ENCODE measurements at places on chromosomes 6 and 20.

DNA sequence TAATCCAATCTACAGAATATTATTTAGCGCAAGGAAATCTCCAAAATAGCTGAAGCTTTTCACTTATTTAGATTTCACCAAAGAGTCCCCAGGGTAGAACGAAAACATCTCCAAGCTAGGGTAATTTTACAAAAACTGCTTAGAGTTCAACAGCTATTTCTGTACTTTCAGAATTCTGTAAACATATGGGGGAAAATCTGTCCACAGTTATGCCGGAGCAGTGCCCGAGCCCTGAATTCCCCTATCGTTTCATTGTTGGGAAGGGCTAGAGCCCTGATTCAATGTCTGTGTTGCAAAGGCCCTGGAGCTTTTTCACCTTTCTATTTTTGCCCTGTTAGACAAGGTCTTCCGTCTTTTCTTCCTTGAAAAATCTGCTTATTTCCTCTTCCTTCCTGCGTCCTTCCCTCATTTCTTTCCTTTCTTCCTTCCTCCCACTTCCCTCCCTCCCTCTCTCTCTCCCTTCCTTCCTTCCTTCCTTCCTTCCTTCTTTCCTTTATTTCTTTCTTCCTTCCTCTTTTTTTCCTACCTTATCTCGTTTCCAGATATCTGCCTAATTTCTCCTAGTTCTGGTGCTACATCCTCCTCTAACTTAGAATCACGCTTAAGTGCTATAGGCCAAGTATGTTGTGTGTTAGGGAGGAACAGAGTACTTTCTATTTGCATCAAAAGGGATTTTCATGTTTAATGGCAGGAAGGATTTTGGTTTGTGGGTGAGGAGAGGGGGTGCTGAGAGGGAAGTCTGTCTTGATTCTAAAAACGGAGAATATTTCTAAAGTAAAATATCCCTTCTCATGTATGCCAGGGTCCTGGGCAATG is 122.5 kb upstream of the BMP2 start:
- DNase-seq = no peak

GRCh38 chr6:159766906-159767305 is 5.1 kb downstream of the ACAT2 start:
- no peak for DNase-seq

GRCh38 chr6:35031611-35032529 is 109.3 kb downstream of the TCP11 start:
- DNase-seq = no peak

- no peak for DNase-seq
These were observed 23.5 kb downstream of the FOXF2 start for GRCh38 chr6:1412901-1413300.

DNA sequence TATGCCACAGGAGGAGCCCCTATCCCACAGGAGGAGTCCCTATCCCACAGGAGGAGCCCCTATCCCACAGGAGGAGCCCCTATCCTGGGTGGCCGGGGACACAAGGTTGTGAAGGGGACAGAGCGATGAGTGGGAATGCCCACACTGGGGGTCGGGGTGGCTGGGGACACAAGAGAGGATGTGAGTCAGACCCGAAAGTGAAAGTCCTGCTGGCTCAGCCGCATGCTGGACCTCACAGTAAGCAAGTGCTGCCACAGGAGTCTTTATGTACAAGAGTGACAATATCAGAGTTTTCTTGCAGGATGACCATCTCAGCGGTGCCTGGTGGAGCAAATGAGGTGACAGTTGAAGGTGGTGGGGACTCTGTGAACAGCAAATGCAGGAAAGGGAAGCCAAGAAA is 93.7 kb downstream of the PSMB1 start:
- DNase-seq = no peak

- no peak for DNase-seq
These were observed 1.6 kb downstream of the CLVS2 start for GRCh38 chr6:122997541-122998150.

DNA sequence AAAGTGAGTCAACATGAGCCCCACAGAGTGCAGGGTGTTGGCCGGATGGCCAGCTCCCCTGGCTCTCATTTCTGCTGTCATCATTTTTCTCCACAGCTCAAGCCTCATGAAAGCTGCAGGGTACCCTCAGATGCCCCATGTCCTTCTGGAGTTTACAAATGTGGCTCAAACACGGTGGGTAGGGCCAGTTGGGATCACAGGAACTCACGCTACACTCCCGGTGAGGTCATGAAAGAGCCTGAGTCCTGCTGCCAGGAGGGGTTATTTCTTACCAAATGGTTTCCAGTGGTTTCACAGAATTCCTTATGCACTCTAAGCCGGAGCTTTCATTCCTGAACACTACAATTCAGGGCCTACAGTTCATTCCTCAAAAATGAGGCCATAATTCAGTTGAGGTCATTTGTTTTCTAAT is 78.7 kb downstream of the TMEM170B start:
- peak; percentile 20 for DNase-seq

GRCh38 chr20:32988008-32988407 is 16.2 kb downstream of the SUN5 start:
- DNase-seq = no peak

DNA sequence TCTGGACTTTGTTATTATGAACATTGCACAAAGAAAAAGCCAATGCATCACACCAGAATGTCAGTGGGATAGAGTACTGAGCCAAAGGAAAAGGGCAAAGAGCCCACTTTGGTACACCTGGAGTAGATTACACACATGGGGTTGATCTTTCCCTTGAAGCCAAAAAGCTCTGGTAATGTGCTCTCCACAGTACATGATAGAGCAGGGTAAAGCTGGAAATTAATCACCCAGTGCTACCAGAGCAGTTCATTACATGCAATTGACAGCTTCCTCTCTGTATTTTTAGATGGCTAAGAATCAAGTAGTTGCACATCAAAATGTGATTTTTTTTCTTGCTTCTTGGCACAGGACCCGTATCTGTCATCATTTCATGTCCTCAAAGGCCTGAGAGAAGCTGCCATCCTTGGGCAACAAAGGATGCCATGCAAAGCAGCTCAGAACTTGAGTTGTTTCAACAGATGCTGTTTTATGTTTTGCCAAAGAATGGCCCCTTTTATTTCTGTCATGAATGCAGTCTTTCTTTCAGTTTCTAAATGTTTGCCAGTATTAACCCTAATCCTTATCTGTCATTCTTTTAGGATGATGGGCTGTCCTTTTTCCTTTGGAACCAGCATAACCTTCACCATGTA is 88.1 kb downstream of the HDGFL1 start:
- DNase-seq = no peak

- DNase-seq = no peak
These were observed 125.9 kb downstream of the HTR1B start for GRCh38 chr6:77337392-77337791.

DNA sequence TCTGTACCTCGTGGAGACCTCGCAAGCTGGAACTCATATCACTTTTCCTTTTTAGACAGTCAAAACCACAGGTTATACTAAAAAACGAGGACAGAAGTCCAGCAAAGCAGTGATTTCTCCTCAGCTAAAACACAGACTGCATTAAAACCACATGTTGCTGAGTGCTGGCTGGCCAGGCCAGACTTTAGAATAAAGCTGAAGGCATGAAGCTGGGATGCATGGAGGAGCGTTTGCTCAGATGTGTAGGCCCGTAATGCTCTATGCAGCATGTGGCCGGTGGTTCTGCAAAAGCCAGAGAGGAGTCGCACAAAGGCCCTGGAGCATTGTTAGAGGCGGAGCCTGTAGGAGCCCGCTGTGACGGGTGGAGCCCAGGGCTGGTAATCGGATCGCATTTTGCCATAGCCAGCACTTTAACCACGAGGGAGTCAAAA is 83.6 kb downstream of the SMOC2 start:
- no peak for DNase-seq

DNA sequence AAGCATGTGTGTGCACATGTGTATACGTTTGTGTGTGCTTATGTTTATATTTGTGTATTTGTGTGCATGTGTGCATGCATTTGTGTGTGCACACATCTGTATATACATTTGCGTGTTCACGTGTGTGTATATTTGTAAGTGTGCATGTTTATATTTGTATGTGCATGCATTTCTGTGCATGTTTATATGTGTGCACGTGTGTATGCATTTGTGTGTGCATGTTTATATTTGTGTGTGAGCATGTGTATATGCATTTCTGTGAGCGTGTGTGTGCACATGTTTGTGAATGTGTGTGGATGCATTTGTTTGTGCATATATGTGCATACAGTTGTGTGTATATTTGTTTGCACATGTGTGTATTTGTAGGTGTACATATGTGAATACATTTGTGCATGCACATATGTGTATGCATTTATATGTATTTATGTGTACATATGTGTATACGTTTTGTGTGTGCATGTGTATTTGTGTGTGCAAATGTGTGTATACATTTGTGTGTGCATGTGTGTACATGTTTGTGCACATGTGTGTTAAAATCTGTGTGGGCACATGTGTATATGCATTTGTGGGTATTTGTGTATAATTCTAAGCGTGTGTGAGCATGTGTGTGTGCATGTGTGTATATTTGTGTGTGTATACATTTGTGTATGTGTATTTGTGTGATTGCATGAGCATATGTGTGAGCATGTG is 140.4 kb upstream of the AFDN start:
- DNase-seq = no peak

- DNase-seq = no peak
These were observed 84.2 kb downstream of the ISM1 start for GRCh38 chr20:13305284-13305683.

DNA sequence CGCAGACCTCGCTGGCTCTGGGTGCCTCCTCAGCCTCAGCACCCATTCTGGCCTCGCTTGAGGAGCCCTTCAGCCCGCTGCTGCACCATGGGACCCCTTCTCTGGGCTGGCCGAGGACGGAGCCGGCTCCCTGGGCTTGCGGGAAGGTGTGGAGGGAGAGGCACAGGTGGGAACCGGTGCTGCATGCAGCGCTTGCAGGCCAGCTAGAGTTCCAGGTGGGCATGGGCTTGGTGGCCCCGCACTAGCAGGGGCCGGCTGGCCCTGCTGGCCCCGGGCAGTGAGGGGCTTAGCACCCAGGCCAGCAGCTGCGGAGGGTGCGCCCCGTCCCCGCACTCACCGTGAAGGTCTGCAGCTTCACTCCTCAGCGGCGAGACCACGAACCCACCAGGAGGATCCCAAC is 30.4 kb downstream of the DEFB114 start:
- no peak for DNase-seq

DNA sequence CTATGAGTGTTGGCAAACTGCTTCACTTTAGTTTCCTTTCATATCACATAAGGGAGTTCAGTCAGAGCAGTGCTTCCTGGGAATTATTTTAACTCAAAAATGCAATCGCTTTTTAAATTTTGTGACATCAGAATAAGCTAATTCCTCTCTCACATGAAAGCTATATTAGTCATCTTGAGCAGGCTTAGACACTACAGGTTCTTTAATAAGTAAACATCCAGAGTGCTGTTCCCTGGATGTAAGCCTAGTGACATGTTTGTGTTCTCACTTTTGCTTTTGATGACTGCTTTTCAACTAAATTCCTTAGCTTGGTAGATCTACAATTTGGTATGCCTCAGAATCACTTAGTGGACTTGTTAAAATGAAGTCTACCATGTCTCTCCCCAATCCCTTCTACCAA is 252.7 kb upstream of the POU3F2 start:
- no peak for DNase-seq

DNA sequence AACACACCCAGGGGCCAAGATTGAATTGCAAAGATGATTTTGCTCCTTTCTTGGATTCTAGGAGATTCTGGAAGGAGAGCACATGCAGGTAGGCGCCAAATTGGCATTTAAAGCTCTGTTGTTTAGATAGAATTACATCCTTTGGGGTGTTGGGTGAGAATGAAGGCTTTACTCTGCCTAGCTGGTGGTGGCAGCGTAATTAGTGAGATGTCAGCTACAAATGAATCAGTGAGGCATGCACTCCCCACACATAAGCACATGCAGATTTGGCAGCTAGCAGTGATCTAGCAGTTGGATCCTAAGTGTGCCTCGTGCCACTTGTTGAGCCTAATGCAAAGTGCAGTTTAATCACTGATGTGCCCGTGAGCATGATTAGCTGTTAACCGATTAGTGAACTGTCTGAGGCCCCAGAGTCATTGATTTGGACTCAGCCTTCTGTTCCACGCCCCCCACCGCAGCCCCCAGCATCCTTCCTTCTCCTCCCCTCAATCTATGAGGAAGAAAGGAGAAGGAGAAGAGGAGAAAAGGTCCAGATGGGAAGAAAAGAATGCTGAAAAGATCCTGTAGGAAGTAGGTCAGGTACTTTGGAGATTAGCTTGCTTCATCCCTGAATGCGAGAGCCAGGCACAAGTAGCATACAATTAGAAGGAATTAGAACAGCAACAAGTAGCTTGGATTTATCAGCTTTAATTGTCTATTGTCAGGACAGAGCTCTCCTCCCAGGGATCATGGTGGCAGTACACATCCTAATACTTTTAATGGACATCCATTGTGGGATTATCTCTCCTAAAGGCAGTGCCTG is 6.0 kb upstream of the PRDM1 start:
- no peak for DNase-seq

- DNase-seq = no peak
These were observed 114.1 kb downstream of the LRFN2 start for GRCh38 chr6:40473026-40473425.

GRCh38 chr6:169626649-169627048 is 75.2 kb downstream of the WDR27 start:
- no peak for DNase-seq

- no peak for DNase-seq
These were observed 146.4 kb downstream of the RPS12 start for GRCh38 chr6:132960720-132961119.

- peak; percentile 68 for DNase-seq
These were observed 137.0 kb upstream of the STMND1 start for GRCh38 chr6:16964553-16965499.

DNA sequence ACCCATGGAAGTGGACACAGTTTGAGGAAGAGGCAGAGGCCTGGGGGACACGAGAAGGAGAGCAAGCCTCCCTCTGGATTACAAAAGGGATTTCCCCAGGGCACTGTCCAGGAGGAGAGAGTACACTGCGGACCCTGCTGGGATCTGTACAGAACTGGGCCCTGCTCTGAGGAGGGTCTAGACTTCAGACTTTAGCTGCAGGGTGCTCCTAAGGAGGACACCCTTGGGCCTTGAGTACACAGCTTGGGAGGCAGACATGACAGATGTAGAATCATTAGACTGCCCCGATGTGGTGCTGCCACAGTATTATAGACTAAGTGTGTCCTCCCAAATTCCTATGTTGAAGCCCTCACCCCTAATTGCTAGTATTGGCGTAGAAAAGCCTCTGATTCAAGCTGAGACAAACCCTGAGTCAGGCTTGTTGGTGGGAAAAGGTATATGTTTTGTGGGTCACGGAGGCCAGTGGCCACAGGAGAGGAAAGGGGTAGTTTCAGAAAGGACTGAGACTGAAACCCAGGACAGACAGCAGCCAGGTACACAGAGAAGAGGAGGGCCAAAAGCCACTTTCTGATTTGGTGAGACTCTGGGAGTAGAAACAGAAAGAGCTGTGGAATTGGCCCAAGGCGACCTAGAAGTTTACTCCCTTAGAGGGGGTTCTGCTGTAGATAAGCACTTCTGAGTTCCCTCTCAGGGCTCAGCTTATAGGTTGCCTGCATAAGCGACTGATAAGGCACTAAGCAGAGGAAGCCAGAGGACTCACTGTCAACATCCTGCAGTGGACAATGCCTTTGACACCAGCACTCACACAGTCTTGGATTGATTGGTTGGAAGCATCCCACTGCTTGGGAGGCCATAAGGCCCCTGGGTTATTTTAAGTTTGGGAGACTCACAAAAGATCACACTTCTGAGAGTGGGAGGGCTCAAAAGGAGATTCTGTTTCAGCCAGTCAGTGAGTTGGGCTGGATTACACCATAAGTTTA is 16.5 kb upstream of the SH3BGRL2 start:
- DNase-seq = no peak

Measured in fibroblast of the conjunctiva (primary cell).